Stimulated activated CD4-positive, alpha-beta T cell treated with anti-CD3 and anti-CD28 coated beads, Interleukin-4, amount 100 ng/mL, for 24 hours (primary cell): ENCODE measurements at places on chromosomes 13 and 19.

DNA sequence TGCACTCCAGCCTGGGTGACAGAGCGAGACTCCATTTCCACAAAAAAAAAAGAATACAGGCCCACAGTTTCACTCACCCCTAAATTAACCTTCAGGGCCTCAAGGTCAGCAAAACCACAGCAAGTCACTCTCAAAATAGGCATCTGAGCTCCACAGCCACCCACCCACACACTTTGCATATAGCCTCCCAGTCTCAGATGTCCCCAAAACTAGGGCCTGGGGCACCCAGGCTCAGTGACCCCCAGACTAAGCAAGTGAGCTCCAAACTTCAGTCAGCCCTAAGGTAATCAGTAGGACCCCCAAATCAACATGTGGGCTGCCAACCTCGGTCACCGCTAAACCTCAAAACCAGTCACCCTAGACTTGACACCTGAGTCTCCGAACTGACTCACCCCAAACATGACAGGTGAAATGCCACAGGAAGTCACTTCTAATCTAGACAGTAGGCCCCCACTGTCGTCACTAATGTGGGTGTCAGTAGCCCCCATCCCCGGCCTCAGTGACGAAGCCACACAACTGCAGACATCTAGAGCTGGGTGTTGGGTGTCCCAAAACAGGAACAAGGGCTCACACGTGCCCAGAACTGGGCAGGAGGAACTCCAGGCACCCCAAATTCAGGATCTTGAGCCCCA, 13.9 kb downstream of the RABAC1 start:
- DNase-seq, result peak; percentile 92

GRCh38 chr19:3543150-3544057, 4.4 kb downstream of the TEKTIP1 start:
- no peak for DNase-seq

DNA sequence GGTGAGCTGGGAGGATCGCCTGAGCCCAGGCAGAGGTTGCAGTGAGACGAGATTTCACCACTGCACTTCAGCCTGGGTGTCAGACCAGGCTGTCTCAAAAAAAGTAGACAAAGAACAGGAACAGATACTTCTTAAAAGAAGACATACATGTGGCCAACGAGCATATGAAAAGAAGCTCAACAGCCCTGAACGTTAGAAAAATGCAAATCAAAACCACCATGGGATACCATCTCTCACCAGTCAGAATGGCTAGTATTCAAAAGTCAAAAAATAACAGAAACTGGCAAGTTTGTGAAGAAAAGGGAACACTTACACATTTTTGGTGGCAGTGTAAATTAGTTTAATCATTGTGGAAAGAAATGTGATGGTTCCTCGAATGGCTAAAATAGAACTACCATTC, 3.0 kb upstream of the LGALS14 start:
- DNase-seq, result no peak

GRCh38 chr13:108439556-108439955, 170.0 kb downstream of the TNFSF13B start:
- no peak for DNase-seq

DNA sequence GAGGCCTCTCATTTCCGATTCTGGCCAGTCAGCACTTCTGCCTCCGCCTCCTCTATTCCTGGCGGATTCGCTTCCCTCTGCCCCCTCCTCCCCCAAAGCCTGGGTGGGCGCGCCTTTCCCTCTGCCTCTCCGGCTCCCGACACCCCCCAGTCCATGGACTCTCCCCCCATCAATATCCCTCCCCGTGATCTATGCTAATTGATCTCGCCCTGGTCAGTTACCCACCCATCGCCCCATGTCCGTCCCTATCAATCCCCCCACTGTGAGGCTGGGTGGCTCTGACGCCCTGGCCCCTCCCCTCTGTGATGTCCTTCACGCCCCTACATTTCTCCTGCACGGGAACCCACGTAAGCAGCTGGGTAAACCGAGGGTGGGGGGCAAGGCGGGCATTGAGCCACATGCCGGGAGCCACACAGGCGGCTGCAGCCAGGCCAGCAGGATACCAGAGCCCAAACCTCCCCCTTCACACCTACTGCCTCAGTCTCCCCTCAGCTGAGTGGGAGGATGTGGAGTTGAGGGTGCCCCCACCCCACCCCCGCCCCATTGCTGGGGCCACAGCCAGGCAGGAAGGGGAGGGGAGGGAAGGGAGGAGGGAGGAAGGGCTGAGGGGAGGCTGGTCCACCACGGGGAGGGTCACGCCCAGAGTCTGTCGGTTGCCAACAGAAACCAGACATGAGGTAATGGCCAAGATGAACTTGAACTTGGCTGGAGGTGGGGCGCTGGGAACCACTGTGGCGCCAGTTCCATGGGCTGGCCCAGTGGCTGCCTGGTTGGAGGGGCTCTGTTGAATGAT, 21.0 kb downstream of the SMIM24 start:
- no peak for DNase-seq

GRCh38 chr19:45913874-45914830, at the start of gene NANOS2:
Gene NANOS2 (minus strand): TSS chr19:45914778. CDS start chr19:45914693, 85 bp downstream.
- DNase-seq, result no peak

GRCh38 chr19:2236314-2237050, at the start of the genes PLEKHJ1 and SF3A2:
Gene PLEKHJ1 (minus strand): TSS chr19:2236329. CDS start chr19:2236248, 81 bp downstream.
Gene SF3A2 (plus strand): TSS chr19:2236824. CDS start chr19:2243419, 6,595 bp downstream.
- peak; percentile 98 for DNase-seq
